COLO829 (cell line): ENCODE measurements at places on chromosomes 12 and 14.

GRCh38 chr14:64550621-64551333 lies 1.0 kb downstream of the PPP1R36 start:
- no peak for DNase-seq

DNA sequence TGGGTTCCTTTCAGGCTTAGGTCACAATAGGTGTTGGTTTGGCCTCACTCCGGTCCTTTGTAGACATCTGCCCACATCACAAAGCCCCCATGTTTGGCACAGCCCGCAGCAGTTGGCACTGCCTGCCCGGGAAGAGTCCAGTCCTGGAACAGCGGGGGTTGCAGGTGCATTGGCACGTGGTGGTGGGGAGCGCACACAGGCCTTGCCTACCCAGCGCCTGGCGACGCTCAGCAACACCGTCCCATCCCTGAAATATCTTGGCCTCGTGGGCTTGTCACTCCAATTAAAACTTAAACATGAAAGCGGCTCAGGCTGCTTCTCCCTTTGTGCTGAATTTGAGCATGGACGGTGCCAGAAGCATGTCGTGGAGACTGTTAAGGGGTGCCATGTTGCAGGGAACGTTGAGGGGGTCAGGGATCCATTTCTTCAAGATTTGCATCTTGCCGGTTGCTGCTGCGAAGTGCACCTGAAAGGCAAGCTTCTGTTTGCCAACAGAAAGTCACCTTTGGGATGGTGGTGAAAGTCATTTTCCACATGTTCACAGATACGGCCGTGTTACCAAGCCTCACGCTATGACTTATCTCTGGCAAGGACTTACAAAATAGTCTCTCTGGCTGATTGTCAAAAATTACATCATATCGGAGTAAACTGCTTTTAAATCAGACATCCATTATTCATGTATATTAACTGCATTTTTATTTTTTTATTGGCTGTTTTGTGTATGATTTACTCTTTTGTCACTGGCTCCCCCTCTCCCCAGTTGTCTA lies 91.5 kb downstream of the FBXW8 start:
- DNase-seq: no peak

DNA sequence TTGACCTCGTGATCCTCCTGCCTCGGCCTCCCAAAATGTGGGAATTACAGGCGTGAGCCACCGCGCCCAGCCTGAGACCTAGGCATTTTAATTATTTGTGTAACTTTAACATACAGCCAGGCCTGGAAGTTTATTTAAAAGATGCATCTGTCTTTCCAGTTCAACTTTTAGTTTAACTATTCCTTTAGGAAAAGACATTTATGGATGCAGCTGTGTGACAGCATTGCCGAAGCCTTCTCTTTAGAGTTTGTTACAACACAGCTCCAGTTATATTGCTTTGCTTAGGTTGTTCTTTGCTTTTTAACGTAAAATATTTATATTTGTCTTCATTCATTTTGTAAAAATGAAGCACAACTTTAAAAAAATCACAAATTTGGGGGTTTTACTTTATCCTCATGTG lies 67.0 kb downstream of the DIP2B start:
- no peak for DNase-seq

DNA sequence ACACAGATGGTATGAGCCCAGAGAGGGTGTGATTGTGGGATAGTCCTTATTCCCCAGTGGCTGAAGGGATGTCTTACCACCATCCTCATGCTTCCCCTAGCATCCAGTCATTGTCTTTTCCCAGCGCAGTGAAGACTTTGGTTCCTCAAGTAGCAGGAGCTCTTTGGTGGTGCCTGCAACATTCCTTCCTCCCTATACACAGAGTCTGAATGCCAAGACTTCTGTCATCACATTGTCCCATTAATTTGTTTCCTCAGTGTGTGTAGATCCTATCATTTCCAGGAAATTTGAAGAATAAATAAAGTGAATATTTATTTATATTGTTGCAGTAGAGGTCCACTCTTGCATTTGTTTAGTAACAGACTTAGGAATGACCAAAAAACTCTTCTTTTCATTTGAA lies 147.2 kb downstream of the DACT1 start:
- no peak for DNase-seq

DNA sequence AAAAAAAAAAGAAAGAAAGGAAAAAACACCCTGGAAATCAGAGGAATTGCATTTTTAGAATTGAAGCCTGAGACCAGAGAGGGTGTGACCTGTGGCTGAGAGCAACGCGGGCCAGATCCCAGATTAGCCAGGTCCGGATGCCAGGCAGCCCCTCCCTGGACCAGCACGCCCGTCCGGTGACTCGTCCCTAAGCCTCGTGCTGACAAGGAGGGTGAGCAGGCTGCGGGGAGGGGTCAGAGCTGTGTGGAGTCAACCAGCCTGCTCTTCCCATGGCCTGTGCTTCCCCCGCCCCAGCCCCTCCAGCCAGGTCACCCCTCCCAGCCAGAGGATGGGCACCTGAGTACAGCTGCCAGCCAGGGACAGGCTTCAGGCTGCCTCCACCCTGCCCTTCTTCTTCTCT lies 4.2 kb upstream of the KLC1 start:
- no peak for DNase-seq

- no peak for DNase-seq
Measured at GRCh38 chr14:87935886-87936285, 57.1 kb downstream of the GALC start.

DNA sequence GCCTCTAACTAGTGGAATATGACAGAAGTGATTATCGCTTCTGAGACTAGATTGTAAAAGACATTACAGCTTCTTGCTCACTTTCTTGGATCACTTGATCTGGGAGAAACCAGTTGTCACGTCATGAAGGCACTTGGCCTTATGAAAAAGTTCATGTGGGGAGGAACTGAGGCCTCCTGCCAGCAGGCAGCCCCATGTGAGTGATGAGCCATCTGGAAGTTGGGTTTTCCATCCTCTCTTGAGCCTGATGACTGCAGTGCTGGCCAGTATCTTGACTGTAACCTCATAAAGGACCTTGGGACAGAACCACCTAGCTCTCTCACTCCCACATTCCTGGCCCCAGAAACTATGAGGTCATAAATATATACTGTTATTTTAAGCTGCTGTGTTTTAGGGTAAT lies 28.0 kb downstream of the TTLL5 start:
- no peak for DNase-seq

GRCh38 chr14:90302529-90303303 lies 29.0 kb downstream of the NRDE2 start:
- DNase-seq: no peak

DNA sequence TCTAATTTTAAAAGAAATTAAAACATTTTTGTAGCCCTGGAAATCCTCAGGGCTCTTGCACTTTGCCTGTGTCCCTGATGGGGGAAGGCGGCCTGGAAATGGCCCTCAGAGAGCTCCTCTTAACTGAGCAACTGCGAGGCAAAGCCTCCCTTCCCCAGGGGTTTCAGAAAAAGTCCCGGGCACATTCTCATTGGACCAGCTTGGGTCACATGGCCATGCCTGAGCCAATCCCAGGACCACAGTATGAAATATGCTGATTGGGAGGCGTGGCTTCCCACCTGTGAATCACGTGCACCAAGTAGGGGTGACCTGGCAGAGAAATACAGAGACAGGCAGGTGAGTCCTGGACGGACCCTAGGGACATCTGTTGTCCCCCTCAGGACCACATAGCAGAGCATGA lies 90.4 kb upstream of the SFSWAP start:
- DNase-seq: no peak

DNA sequence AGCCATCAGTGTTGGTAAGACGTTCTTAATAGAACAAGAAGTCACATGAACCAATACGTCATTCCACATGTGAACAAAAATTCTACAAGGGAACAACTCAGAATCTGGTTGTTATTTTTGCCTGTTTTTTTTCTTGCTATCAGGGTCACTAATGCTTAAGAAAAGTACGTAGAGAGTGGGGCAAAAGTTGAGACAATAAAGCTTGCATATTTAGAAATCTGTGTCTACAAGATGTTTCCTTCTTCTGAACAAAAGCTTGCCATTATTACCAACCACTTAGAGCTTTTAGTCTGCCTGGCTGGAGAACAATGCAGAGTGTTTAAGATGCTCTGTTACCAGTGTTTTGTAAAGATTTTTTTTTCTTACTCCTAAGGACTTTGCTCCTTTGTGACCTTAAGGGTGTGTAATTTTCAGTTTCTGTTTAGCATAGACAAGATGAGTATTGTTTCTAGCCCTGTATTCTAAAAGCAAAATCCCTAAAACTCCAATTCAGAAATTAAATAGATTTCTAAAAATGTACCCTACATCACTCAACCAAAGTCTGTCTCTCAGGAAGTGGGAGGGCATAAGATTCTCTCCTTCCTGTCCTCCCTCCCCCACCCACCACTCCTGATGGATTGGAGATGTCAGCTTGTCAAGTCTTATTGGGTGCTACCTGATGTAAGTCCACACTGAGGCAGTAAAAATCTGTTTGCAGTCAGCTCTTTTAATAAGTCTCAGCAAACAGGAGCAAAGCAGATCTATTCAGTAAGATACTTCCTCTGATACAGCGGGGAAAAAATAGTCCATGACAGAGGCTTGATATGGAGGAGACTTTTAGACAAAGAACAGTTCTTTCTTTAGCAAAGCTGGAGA lies 267.6 kb downstream of the GRIN2B start:
- peak; percentile 35 for DNase-seq

DNA sequence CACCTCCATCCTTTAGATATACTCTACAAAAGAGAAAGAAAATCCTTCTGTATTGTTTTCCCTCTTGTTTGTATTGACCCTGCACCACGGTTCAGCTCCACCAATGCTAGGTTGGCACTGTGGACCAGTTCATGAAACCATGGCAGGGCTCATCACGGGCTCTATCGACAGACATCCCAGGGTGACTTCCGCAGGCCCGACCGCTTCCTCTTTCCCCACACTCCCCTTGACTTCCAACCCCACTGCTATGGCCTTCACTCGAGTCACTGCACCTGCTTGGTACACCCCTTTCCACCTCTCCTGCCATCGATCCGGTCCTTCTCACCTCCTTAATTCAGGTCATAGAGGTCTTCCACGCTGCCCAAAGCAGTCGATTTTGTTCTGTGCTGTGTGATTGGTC lies 21.2 kb upstream of the AKAP5 start:
- no peak for DNase-seq

- DNase-seq: no peak
Measured at GRCh38 chr14:72678356-72678755, 215.5 kb downstream of the DPF3 start.

DNA sequence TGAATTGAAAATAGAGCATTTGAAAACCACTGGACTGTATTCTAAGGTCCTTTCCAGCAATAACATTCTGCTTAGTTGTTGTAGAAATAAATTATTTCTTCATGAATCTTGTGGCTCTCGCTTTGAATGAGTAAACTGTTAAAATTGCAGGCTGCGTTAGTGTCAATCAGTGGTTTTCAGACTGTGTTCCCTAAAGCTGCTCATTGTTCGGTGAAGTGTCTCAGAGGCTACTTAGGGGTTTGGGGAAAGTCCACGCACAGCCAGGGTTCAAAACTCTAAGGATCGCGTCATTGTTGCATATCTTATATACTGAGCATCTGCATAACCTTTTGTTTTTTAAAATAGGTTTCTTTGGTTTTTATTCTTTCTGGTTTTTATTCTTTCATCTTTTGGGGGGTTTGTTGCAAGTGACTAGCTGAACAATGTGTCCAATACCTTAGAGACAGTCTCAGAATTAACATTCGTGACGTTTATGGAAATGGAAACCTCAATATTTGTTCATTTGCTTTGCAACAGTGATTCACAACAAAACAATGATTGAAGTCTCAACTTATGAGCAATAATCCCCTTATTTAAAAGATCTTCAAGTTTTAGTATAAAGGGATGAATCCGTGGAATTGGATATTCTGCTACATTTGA lies 108.1 kb downstream of the TTLL5 start:
- DNase-seq: no peak

GRCh38 chr14:94673071-94673470 lies 60.9 kb downstream of the SERPINA3 start:
- DNase-seq: no peak

GRCh38 chr14:95483309-95484165 lies 32.9 kb downstream of the SYNE3 start:
- DNase-seq: peak; percentile 78

GRCh38 chr14:45290547-45290946 lies 37.5 kb upstream of the MIS18BP1 start:
- no peak for DNase-seq

GRCh38 chr12:61272441-61272840 lies 987.8 kb upstream of the USP15 start:
- no peak for DNase-seq

DNA sequence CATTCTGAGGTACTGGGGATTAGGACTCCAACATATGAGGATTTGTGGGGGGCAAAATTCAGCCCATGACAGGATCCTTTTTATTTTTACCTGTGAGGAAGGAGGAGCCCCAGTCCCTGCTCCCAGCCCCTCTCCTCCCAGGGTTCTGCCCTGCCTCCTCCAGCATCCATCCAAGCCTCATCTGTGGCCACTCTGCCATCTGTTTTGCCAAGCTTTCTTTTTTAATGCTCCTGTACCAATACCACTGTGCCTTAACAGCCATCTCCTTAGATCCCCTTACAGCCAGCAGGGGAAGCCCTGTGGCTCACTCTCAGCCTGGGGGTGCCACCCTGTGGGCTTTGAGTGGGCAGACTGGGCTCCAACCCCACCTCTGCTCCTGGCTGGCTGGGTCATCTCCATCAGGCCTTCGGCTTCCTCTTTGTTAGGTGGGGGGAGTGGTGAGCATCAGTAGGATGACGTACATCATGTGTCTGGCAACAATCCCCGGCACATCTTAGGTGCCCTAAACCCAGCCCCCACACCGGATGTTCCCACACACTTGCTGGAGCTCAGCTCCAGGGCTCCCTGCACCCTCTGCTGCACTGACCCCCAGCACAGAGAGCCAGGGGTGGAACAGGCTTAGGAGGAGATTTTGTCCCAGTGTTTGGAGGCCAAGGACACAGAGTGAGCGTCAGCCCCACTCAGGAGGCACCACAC lies 40.2 kb downstream of the CYP46A1 start:
- DNase-seq: no peak

- peak; percentile 36 for DNase-seq
Measured at GRCh38 chr12:75550401-75551240, 39.2 kb upstream of the KRR1 start.

GRCh38 chr14:54709444-54709843 lies 142.5 kb downstream of the SAMD4A start:
- DNase-seq: no peak

DNA sequence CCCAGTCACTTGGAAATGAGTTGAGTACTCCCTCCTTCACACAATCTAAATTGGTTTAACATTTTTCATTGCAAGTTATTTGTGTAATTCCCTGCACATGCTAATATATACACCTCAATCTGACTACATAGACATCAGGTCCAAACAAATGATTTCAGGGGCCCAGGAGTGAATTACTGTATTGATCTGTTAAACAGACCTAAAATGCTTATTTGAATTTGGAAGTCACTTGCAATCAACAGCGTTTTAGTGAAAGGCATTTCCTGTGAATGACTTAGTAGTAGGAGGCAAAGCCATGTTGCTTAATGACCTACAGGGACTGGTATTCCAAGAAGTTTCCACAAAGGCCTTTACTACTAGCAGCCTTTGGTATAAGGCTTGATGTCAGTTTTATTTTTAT lies 22.6 kb upstream of the SLC15A5 start:
- DNase-seq: no peak

DNA sequence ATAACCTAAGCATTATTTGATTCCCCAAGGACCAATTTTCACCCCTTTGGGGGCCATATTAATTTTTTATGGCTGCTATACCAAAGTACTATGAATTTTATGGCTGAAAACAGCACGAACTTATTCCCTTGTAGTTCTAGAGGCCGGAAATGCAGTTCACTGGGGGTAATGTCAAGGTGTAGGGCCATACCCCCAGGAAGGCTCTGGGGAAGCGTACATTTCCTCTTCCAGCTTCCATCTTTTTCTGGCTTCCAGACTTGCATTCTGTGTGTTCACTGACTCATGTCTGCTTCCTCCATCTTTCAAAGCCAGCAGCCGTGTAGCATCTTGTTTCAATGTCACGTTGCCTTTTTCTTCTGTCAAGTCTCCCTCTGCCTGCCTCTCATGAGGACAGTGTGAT lies 133.5 kb downstream of the BICD1 start:
- DNase-seq: no peak
